Fibroblast of villous mesenchyme (primary cell): ENCODE measurements at places on chromosomes 5 and 9. TPM values are rescaled to one million over a fixed set of nuclear protein-coding genes. Genes with fewer than 3 reads are reported as not detected.

RFESD gene
- total RNA-seq = 1.6 and 2.6 TPM in 2 replicates

GRCh38 chr5:75523275-75523674 lies 11.6 kb downstream of the POLK start:
- no peak for DNase-seq

- DNase-seq = peak; percentile 12
These were observed 176.1 kb downstream of the CETN3 start for GRCh38 chr5:90233476-90233875.

DNA sequence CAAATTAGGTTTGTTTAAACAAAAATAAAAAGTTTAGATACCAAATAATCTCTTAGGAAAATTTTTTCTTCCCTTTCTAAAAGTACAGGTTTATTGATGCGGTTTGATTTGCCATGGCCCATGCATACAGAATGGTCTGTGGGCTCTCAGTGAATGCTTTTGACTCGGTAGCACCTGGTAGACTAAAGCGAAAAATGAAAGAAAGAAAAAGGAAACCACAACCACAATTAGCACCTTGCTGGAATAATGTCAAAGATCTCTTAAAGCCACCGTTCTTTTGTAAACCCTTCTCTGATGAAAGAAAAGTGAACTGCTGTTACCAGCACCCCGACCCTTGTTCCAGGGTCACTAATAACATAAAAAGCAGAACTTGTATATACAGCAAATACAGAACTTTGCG lies 157.9 kb downstream of the NFIB start:
- no peak for DNase-seq

CEL gene
- under 0.01 TPM in 2 replicates for total RNA-seq

GRCh38 chr9:91843623-91844148 lies 106.3 kb downstream of the ROR2 start:
- DNase-seq = peak; percentile 38

CBY3 gene
- 0.32 TPM in 1 of 2 replicates, not detected in the other for total RNA-seq

- no peak for DNase-seq
These were observed 31.4 kb downstream of the AHRR start for GRCh38 chr5:352639-353611.

DNA sequence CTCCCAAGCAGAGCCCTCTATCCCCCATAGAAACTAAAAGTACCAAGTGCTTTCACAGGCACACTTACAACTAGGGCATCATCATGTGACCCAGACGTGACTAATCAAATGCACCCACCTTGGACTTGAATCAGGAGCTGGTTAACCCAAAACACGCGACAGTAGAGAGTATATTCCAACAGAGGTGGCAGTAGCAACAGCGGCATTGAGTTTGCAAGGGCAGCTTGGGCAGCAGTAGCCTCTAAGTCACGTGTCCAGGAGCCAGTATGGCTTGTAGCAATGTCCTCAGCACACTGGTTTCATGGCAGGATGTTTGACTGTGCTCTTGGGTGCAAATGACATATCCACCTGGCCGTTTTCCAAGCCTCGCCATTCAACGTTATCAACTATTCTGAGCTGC lies 73.4 kb upstream of the DNAH5 start:
- no peak for DNase-seq

DNA sequence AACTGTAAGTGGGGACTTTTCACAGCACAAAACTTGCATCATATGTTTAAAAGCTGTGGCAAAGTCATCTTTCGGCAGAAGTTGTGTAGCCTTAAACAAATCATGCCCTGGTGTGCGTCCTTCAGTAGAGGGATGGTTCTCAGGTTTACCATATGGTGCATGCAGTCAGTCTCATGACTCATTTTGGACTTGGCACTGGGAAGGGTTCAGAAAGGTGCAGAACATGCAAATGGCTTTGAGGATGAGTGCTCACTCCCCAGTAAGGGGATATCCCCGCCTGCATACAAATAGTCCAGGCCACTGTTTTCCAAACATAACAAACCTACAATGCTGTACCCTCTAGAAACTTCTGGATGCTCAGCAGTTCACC lies 260.3 kb downstream of the NDUFS4 start:
- no peak for DNase-seq

TTC1 gene
- total RNA-seq = 47.7 and 51.0 TPM in 2 replicates

DNA sequence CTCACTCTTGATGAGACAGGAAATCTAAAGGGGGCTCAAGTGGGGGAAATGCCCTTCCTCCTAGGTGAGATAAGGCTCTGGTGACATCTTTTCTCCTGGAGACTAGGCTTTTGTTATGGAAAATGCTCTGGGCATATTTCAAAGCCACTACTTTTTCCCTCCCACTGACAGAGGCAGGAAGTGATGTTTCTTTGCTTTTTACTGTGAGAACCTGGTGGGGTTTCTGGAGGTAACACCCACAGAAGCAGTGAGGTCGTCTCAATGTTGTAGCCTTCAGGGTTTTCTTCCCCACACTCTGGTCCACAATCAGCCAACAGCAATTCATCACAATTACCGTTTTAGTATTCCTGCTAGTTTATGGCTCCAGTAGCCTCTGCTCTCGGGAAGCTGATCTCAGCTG lies 41.4 kb upstream of the FAM240B start:
- no peak for DNase-seq

STC2 gene
- total RNA-seq = 157 and 195 TPM in 2 replicates

GRCh38 chr5:95283761-95284571 lies 928 bp downstream of the MCTP1 start:
- DNase-seq = no peak

TMEM171 gene
- 4.5 and 13.4 TPM in 2 replicates for total RNA-seq

DNA sequence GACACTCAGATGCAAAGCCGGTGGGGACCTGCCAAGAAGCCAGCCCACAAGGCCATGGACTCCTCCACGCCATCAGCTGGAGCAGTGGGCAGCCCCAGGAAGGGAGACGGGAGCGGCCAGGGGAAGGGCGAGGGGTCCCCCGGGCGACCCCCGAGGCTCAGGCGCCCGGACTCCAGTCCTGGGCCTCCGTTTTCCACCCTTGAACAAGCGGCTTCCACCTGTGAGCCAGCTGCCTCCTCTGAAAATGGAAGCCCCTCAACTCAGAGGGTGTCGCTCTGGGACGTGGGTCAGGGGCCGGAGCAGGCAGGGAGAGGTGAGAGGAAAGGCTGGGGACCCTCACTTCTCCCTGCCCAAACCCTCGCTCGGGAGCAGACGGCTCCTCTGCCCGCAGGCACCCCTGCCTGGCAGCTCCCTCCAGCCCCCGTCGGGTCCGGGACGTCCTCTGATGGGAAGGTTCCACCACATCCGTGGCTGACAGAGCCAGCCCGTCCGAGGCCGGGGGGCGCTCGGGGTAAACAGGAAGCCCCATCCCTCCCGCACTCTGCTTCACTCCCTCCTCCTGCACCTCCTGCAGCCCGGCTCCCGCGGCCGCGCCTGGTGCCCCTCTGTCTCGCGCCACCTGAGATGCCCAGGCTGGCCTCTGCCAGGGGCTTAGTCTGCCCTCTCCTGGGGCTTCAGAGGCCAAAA lies 3.7 kb upstream of the EGFL7 start:
- no peak for DNase-seq

DNA sequence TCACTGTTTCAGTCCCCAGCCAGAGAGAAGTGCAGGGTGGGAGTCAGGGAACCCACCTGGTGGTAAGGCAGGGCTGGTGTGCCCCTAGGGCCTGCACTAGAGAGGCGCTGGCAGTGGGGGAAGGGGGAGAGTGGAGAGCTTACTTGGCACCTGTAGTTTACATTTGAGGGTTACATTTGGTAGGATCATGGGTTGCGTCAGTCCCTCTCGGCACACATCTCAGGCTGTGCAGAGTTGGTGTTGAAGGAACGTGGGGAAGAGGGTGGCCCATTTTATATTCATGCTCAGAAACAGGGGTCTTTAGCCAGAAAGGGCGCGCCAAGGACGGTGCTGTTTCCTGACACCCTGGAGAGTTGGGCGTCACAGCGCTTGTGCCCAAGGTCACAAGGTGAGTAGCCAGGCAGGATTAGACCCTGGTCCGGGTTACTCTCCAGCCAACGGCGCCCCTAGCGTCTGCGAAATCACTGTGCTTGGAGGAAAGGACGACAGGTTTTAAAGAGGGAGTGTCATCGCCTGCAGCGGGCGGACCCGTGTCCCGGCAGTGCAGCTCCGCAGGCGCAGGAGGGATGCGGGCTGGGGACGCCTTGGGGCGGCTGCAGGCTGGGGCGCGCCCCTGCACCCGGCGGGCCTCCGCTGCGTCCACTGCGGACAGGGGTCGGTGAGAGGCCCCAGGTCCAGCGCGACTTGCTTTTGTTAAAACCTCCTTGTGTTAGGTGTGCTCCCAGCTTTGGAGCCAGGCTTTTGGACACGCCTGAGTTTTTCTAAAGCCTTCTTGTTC lies 272.6 kb downstream of the FANCC start:
- DNase-seq = no peak

GRCh38 chr5:72376381-72376780 lies 56.2 kb downstream of the PTCD2 start:
- DNase-seq = no peak

GRCh38 chr9:967903-968641 lies 8.4 kb upstream of the DMRT3 start:
- no peak for DNase-seq

DNA sequence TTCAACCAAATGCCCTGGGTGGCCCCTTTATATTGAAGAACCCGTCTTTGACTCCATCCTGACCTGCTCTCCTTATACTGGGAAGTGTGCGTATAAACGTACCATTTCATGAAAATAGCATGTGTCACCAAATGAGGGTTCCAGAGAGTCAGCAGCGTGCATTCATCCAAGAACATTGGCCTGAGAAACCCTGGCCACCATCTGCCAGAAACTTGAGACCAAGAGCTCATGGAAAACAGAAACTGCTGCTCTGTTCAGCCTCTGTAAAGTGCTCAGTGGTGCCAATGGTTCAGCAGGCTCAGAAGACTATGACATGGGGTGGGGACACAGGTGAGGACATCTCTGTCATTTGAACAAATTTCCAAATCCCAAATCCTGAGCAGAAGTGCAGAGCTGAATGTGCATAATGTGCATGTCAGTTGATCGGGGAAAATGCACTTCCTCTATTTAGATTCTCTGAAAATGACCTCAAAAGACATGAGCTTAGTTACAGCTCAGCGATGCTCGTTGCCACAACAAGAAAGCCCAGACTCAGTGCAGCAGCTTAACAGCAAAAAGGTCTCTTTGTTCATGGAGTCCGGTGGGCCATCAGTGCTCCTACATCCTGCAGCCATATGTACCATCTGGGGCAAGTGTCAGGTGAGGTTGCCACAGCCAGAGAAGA lies 176.1 kb downstream of the ATPSCKMT start:
- DNase-seq = no peak
